Activated naive CD4-positive, alpha-beta T cell treated with anti-CD3 and anti-CD28 coated beads for 36 hours (primary cell): ENCODE measurements at places on chromosomes 1 and 21. TPM values are rescaled to one million over a fixed set of nuclear protein-coding genes. Genes with fewer than 3 reads are reported as not detected.

DNA sequence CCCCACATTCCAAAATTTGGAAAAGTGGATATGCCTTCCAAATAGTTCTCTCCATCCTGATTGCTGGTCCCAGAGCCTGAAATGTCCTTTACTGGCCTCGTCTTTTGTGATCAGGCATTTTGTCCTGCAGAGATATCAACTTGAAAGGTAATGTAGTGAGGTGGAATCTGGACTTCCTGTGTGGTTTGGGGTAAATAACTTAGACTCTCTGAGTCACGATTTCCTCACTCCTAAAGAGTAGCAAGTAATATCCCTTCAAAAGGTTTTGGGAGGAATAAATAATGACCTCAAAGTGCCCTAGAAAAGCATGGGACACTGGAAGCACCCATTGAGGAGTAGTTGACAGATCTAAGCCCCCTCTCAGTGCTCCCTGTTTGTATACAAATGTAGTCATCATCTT is 426.6 kb downstream of the OMA1 start:
- DNase-seq, result no peak

DNA sequence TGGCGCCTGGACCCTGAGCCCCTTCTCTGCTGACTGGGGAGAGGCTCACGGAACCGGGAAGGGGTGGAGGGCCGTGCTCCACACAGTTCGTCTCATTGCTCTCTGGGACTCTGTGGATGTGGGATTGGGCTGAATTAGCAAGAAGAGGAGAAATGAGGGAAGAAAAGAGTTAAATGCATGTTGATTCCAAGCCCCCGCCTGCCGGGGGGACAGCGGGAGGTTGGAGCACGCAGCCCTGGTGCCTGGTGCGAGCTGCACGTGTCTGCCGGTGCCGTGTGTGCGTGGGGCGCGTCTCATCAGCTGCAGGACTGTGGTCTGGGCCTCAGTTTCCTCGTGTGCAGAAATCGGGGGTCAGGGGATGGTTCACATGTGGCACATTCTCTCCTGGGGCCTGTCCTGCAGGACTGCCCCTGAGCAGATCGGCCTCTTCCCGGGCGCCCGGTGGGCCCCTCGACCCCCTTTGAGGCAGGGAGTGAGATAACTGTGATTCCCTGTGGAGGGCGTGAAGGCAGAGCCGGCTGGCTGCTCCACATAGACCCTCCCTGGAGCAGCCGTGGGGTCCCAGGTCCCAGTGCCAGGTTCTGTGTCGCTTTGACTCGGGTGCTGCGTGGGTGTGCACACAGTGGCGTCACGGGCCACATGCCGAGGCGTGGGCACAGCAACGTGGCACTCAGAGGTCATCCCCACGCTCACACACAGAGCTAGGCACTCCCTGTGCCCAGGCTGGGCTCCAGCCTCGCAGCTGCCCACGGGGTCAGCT is 11.4 kb downstream of the SAMD11 start:
- DNase-seq, result no peak

- no peak for DNase-seq
These were observed 75.2 kb upstream of the TSPAN2 start for GRCh38 chr1:115164484-115164883.

- no peak for DNase-seq
These were observed 431 bp downstream of the MTARC1 start for GRCh38 chr1:220787069-220787619.

GRCh38 chr1:219500327-219500897 is 112.5 kb downstream of the ZC3H11B start:
- no peak for DNase-seq

DNA sequence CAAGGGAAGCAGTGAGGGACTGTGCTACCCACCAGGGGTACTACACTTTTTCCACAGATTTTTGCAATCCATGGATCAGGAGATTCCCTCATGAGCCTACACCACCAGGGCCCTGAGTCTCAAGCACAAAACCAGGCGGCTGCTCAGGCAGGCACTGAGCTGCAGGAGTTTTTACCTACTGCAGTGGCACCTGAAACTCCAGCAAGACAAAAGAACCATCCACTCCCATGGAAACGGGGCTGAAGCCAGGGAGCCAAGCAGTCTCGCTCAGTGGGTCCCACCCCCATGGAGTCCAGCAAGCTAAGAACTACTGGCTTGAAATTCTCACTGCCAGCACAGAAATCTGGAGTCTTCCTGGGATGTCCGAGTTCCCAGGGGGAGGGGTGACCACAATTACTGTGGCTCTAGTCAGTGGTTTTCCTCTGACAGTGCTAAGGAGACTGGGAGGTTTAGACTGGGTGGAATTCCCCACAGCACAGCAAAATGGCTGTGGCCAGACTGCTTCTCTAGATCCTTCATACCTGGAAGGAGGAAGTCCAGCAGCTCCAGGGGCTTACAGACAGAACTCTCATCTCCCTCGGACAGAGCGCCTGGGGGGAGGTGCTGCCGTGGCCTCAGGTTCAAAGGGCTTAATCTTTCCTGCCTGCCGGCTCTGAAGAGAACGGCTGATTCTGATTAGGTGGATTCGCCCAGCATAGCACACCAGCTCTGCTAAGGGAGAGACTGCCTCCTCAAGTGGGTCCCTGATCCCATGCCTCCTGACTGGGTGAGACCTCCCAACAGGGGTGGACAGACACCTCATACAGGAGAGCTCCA is 437.8 kb downstream of the LTN1 start:
- no peak for DNase-seq

- no peak for DNase-seq
These were observed 63.1 kb downstream of the ATP5PO start for GRCh38 chr21:33852485-33852884.

DNA sequence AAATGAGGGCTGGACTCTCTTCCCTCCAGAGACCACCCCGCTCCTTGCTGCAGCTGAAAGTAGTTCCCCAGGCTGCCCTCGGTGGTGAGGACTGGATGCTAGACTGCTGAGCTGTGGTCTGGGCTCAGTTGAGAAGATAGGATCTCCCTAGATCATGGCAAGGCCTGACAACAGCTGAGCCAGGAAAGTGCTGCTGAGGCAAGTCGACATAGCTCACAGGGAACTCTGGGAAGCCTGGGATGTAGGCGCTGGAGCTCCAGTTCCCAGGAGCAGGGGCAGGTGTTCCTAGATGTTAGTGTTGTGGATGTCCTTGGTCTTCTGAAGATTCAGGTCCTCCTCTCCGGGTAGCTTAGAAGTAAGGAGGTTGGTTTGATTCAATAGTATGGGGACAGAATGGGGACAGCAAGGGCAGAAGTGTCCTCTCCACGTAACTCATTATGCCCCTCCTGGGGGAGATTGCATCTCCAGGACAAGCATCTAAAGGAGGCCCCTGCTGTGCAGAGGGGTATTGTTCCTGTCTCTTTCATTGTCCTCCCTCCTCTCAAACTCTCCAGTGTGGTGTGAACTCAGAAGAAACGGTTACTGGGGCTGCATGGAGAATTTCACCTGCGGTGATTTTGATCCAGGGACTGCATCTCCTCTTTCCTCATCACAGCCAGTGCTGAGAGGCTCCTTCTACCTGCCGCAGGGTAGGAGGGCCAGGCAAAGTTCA is 3.7 kb downstream of the CYB561D1 start:
- DNase-seq, result no peak

DNA sequence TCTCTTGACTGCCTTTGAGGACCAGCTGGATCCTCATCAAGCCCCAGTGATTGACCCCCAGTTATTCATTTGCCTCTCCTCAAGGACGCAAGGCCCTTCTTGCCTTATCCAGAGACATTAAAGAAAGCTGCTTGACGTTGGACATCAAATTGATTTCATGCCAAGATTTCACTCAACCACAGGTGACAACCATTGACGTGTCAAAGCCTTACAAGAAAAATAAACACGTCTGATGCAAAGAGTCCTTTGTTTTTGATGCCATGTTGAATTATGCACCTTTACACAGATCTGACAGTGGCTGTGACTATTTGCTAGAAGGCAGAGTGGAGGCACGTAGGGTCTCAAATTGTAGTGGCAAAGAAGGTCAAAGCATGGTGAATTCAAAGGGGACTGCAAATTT is 666.2 kb upstream of the CAMK1G start:
- no peak for DNase-seq

DNA sequence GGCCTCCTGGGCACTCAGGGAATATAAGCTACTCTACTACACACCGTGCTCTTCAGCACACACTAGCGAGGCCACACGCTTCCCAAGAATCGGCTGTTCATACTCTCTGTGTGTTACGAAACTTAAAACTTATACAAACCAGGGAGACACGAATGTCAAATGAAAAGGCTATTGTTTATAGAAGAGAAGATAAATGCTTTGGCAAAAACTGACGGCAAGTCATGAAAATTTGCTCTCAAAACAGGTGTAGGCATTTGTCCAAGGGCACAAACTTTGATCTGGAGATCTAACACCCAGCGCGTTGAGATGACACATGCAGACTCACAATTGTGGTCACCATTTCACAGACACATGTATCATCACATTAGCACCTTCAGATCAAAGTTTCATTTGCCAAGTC is 46.1 kb downstream of the USP48 start:
- peak; percentile 11 for DNase-seq

GRCh38 chr1:229223498-229223897 is 47.4 kb upstream of the RAB4A start:
- no peak for DNase-seq

DNA sequence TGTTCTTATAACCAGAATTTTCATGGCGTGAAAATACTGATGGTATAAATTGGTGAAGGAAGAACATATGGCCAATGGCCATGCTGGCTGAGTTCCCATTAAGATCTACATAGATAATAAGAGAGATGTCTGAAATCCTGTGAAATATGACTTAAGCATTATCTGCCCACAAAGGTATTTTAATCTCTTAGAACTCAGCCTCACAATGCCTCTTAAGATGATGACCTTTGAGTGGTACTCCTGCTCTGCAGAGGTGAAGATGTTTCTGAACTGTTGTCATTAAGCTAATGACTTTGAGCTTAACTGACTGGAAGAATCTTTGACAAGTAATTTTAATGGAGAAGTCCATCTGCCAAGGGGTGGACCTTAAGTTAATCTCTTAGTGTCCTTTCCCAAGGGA is 148.7 kb downstream of the ZNF326 start:
- DNase-seq, result no peak

GRCh38 chr1:85629532-85629920 is 49.0 kb downstream of the CCN1 start:
- no peak for DNase-seq

GRCh38 chr1:119442756-119443155 is 27.8 kb downstream of the HSD3B2 start:
- DNase-seq, result no peak

GRCh38 chr1:201022820-201023516 is 546 bp downstream of the KIF21B start:
- peak; percentile 74 for DNase-seq

DNA sequence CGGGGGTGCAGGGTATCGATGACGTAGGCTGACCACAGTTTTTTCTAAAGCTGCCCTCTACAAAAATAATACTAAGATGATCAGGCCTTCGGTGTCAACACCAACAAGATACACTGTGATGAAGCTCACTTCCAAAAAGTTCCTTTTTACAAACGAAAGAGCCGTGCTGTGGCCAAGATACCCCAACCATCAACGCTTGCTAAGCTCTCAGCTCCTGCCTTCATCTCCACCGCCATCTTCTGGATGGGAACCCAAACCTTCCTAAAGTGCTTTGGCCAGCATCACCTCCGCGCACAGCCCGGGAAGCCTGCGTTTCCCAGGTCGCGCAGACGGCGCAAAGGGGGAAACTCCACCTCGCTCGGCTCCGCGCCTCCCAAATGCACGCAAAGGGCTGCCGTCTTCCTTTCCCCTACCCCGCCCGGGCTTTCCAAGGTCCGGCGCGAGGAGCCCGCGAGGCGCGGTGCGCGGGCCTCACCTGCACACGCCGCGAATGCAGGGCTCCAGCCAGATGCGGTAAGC is 541 bp downstream of the USP48 start:
- peak; percentile 74 for DNase-seq

IFI44 gene
- total RNA-seq, result 40.1 TPM

RPRD2 gene
- 20.9 TPM for total RNA-seq

BGLAP gene
- 3.4 TPM for total RNA-seq

F13B gene
- total RNA-seq, result not detected
